ENCODE measurements at places on chromosomes 1 and 21.

GRCh38 chr1:25560001-25560400, 16.6 kb downstream of the LDLRAP1 start:
- DNase-seq: no peak

- DNase-seq: no peak
Measured at GRCh38 chr1:85465786-85466134, 801 bp upstream of the DDAH1 start.

DNA sequence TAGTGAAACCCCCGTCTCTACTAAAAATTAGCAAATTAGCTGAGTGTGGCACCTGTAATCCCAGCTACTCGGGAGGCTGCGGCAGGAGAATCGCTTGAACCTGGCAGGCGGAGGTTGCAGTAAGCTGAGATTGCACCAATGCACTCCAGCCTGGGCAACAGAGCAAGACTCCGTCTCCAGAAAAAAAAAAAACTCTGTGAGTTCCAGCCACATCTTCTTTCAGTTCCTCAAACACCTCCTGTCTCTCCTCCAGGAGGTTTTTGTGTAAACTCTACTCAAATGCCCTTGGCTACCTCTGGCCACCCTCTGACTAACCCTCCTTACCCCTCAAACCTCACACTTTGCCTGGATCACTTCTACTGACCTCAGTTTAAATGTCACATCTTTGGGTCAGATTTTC, 38.1 kb downstream of the RCSD1 start:
- DNase-seq: no peak

DNA sequence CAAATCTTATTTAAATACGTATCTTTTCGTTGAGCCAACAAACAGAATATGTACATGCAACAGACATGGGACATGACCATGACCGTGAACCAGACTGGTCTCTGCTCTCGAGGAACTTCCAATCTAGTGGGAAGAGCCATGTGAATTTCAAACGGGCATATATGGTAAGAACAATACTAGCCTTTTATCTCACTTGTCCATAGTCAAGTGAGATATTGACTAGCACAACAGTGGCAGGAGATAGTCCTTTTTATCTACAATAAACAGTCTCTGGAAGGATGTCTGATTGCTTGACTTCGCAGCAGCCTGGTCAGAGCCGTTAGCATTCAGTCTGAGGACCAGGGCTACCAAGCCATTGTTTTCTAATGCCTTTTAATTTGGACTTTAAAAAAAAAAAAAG, 12.6 kb upstream of the PLA2G2C start:
- no peak for DNase-seq

GRCh38 chr1:983798-984475, 2.0 kb upstream of the PERM1 start:
- peak; percentile 40 for DNase-seq

DNA sequence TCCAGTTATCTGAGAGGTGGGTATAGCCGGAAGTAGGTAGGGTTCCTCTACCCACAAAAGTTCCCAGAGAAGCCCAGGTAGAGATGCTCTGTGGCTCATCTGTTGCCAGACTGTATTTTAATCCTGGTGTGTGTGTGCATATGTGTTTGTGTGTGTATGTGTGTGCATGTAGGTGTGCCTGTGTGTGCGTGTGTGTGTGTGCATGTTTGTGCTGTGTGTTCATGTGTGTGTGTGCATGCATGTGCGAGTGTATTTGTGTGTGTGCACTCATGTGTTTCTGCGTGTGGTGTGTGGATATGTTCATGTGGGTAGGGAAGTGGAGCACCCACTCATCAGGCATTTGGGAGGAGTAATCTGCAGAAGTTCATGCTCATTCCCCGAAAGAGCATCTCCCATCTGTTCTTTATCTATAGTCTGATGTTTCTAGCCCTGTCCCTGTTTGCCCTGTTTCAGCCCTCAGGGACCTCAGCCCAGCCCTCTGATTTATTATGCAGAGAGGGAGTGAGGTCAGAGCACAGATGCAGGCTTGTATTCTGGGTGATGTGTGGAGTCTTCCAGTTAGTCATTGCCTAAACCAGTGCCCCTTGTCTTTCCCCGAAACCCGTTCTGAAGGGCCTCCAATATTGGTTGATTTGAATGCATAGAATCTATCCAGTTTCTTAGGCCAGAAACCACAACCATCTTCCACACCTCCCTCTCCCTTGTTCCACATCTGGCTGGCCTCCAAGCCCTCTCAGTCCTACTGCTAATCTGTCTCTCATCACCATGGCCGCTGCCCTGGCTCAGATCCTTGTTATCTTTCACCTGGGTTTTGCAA, 69.1 kb downstream of the DISC1 start:
- DNase-seq: no peak

- DNase-seq: no peak
Measured at GRCh38 chr1:119920104-119920968, 24.0 kb upstream of the ADAM30 start.

GRCh38 chr1:182394055-182394775, 2.6 kb upstream of the GLUL start:
- no peak for DNase-seq

Data from activated T-helper 1 cell treated with anti-CD3 and anti-CD28 coated beads, Interleukin-2, amount 50 U/mL, for 16 hours (primary cell).